MG63 (cell line): ENCODE measurements at places on chromosomes 5 and 9.

DNA sequence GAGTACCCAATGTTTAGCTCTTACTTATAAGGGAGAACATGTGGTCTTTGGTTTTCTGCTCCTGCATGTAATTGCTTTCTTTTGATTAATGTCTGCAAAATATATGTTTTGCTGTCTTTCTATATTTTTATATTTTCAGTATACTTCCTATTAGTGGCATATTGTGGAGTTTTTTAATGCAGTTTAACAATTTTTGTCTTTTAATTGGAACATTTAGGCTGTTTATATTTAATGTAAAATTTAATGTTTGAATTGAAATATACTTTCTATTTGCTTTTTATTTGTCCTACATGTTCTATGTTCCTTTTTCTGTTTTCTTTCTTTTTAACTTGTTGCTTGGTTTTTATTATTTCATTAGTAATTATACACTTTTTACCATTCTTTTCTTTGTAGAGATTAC lies 4.9 kb downstream of the ECM2 start:
- no peak for DNase-seq

DNA sequence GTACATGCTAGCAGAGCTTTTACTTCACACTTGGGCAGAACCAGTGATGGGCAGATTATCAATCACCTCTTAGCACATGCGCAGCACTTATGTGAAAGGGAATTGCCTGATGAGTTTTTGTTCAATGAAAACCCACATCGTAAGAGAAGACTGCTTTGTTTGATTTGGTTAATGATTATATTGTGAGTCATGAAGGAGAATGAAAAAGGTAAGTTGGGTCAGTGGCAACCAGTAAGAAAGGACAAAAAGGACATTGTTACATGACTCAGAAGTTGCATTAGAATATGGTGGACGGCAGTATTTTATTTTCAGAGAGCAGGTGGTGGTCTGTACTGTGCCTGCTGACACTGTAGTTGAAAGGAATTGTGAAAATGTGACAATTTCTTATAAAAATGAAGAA lies 127.4 kb downstream of the AOPEP start:
- DNase-seq, result no peak

DNA sequence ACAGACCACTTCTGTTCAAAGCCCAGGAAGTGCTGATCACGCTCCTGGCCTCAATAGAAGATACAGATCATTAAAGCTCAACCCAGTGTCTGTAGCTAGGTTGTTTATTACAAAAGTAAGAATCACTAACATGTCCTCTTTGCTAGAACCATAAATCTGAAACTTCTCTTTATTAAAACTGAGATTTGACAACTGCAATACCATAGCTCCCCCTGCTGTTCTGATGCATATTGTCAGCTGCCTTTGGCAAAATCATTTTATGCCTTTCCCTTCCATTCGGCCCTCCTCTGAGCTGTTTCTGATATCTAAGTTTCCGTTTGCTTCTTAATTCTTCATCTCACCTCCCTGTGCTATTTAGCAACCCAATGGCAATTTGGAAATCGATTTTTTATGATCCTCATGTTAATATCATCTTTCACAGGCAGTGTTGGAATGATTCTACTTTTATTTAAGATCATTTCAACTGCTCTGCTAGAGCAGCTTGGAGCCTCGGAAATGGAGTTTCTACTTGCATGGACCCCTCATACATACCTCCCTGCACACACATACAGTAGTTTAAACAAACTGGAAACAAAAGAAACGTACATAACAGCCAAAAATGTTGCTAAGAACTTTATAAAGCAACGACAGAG lies 998.8 kb downstream of the MAT2B start:
- DNase-seq, result no peak

- no peak for DNase-seq
Observed at GRCh38 chr5:71629950-71630349, 42.8 kb downstream of the MCCC2 start.

DNA sequence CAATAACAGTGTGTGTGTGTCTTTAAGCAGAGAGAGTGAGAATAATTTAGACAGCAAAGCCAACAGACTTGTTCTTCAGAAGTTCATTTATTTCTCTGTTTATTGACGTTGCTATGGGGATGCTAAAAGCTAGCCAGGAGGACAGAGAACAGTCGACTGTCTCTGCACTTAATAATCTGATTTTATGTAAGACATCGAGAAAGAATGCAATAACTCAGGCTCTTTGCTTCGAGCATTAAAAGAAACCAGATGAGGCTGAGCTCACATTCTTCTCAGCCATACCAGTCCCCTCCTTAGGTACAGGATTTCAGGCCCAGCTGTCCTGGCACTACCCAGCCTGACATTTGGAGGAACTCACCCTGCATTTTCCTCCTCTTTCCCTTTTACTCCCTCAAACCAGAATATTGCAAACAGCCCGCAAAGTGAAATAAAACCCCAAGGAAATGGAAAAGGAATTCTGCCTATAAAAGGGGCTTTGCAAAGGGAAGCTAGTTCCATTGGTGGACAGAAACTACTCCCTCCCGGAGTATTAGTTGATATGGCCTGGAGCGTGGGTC lies 44.5 kb upstream of the DPYSL3 start:
- DNase-seq, result no peak

DNA sequence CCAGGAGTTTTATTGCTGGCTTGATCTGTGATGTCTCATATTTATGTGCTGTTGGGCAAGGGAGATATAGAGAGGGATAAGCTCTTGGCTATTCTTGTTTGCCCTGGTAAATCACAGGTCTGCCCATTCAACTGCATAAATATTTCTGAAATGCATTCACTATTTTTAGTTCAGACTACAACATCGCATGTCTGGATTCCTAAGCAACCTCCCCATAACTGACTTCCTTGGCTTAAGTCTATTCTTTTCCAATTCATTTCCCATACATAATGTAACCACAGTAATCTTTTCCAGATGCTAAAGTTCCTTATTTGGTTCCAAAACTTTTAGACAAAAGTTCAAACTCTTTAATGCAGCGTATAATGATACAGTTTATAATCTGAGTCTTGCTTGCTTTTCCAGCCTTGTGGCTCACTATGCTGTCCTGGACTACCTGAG lies 321.4 kb upstream of the ACTBL2 start:
- DNase-seq, result peak; percentile 28

DNA sequence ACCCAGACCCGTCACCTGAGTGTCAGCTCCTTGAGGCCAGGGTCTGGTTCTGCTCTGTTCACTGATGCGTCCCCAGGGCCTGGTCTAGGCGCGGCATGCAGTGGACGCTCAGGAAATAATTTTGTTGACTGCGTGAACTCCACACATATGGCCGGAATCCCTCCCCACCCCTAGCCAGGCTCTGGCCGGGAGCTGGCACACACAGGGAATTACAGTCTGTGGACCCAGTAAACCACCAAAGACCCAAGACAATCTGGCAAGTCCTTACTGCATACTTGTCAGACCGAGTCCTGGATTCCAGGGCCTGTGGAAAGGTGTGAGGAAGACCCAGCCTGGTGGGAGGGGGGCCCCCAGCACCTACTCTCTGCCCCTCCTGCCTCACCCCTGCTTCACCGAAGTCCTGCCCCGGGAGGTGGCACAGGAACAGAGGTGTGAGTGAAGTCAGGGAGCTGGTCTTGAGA lies 113.0 kb upstream of the IER5L start:
- DNase-seq, result no peak

DNA sequence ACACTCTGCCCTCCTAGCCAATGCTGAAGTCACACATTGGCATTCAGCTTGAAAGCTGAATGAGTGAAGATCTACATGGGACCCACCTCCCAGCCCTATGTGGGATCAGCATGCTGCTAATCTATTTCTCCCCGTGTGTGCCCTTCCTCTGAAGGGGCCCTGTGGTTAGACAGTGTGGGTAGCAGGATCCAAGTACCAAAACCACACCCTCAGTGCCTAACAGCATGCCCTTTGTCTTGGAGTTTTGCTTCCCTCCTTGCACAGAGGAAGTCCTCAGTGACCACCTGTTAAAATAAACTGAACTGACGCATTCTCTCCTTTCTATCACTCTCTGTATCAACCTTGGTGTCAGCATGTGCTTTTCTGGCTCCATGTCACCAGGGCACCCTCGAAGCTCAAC lies 25.0 kb downstream of the SH3TC2 start:
- DNase-seq, result no peak

GRCh38 chr5:58505502-58505901 lies 14.3 kb downstream of the GAPT start:
- no peak for DNase-seq

DNA sequence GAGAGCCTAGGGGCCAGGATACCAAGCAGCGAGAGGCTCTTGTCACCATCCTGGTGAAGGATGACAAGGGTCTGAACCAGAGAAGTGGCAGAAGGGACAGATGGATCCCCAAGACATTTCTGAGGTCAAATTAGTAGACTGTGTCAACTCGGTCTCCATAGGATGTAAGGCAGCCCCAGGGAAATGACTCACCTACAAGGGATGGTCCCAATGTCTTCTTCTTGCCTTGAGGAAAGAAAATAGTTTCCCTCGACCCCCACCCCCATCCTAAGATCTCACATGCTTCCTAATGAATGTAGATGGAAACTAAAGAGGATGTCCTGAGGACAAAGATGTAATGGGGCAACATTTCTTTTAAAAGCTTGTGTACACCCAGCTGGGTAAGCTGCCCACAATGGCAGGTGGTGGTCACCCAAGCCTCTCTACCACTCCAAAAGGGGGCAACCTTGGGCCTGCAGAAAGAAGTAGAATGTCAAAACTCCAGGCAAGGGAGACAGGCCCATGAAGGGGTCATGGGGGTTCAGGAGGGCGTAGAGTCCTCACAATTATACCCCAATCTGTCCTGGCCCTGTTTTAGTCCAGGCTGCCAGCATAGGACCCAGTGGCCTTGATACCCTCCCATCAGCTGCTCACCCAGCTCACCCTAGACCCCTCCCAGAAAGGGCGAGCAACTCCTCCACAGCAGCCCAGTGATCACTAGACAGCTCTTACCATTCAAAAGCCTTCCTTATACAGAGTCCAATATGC lies 187.4 kb downstream of the ACTL7B start:
- no peak for DNase-seq

GRCh38 chr9:4670591-4670990 lies 4.3 kb upstream of the SPATA6L start:
- DNase-seq, result no peak

DNA sequence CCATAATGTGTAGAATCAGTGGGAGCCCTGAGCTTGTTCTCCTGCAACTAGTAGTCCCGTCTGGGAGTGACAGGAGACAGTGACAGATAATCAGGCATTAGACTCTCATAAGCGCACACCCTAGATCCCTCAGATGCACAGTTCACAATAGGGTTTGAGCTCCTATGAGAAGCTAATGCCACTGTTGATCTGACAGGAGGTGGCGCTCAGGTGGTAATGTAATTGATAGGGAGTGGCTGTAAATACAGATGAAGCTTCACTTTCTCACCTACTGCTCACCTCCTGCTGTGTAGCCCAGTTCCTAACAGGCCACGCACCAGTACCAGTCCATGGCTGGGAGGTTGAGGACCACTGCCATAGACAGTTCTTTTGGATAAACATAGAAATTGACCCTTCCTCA lies 188.7 kb downstream of the ROR2 start:
- DNase-seq, result no peak

GRCh38 chr5:116577064-116577788 lies 2.6 kb upstream of the SEMA6A start:
- DNase-seq, result no peak

DNA sequence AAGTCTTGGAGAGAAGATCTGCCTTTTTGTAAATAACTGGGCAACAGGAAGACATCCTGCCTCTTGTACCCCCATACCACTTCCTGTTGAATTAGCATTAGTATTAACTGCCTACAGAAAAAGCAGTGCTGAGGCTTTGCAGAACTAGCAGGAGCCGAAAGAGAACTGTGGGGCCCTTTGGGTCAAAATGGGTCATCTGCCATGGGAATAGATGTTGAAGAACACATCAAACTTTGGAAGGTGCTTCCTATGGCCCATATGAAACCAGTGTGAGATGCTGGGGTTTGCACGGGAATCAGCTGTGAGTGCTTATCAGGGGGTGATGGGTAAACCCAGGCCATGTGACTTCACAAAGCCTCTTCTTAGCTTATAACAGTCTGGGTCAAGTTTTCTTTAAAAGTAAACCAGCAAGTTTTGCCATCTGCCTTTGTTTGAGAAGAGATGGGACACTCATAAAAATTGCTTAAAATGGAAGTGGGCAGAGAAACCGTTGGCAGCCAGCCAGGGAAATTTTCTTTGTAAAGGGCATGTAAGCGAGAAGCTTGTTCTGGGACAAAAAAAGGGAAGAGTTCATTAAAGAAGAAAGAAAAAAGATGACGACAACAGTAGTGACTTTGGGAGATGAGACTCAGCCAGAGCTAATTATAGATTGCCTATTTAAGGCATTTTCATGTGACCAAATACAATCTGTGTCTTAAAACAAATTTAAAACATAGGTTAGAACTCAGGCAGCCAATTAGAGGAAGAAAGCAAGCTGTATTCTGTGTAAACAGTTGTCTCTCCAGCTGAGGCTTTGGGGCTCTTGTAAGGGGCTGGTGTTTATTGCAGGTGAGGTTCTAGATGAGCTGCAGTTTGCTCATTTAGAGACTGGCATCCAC lies 4.4 kb downstream of the SLC25A25 start:
- DNase-seq, result peak; percentile 34

- no peak for DNase-seq
Observed at GRCh38 chr5:116880150-116880549, 305.5 kb upstream of the SEMA6A start.

GRCh38 chr5:135436951-135437418 lies 10.2 kb downstream of the DCANP1 start:
- no peak for DNase-seq

DNA sequence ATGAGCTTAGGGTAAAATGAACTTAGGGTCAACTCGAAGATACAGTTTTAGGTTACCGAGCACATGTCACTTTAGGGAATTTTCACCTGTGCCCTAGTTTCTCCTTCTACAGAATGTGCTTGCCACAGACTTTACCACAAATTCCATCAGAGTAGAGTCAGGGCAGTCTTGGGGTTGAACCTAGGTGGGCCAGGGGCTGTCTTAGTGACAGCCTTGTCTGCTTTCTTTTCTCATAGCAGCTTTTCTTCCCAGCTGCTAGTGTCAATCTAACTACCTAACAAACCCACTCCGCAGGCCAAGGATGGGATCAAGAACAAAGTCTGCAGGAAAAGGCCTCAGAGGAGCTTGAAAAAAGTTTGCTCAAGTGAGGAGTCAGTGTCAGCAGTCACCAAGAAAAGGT lies 458.1 kb upstream of the CDH18 start:
- DNase-seq, result no peak

GRCh38 chr5:56783261-56783660 lies 32.1 kb upstream of the MAP3K1 start:
- no peak for DNase-seq

- peak; percentile 78 for DNase-seq
Observed at GRCh38 chr5:16809395-16810207, 126.5 kb downstream of the MYO10 start.

GRCh38 chr9:104374711-104375110 lies 129.4 kb upstream of the OR13F1 start:
- DNase-seq, result no peak
